ENCODE measurements at places on chromosomes 1 and 21.

- DNase-seq = no peak
These were observed 27.1 kb downstream of the DNTTIP2 start for GRCh38 chr1:93851878-93852277.

- DNase-seq = peak; percentile 3
These were observed 89.3 kb downstream of the PAX7 start for GRCh38 chr1:18719786-18720451.

- DNase-seq = no peak
These were observed 25.5 kb upstream of the PSMG1 start for GRCh38 chr21:39208624-39209333.

GRCh38 chr1:52707927-52708655 lies 9.9 kb upstream of the COA7 start:
- DNase-seq = no peak

GRCh38 chr1:198220428-198220827 lies 63.6 kb downstream of the NEK7 start:
- peak; percentile 79 for DNase-seq

DNA sequence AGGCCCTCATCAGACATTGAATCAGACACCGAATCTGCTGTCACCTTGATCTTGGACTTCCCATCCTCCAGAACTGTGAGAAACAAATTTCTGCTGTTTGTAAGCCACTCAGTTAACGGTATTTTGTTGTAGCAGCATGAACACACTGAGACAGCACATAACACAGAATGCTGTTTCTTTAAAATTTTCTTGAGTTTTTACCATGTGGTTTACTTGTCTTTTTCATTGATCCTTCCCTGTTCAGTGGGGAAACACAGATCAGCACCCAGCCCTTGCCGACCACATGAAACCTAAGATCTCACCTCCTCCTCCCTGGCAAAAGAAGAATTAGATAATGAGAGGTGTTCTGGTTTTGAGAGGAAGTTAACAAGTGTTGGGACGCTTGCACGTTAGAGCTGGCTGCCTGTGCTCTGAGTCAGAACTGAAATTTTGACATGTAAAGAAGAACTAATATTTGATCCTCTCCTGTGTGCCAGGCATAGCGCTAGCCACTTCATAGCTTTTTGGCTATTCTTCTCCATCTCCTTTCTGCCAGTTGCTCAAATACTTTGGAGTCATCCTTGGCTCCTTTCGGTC lies 179.6 kb downstream of the DHRS3 start:
- no peak for DNase-seq

GRCh38 chr1:44672961-44673674 lies 1.2 kb downstream of the TMEM53 start:
- no peak for DNase-seq

- no peak for DNase-seq
These were observed 301.2 kb upstream of the SPAG17 start for GRCh38 chr1:118486199-118486598.

DNA sequence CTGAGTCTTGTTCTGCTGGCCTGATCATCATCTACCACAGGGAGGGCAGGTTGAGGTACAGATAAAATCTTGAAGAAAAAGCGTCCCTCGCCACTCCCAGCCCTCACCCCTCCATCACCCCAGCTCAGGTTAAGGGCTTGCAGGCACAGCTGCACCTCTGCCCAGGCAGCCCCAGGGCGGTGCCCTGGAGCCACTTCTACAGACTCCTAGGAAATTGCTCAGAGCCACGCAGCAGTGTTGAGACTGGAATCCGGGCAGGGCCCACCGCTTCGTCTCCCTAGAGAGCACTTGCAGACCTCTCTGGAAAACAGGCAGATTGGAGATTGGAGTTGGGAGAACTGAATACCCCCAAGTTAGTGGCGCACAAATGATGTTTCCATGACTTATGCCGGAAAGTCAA lies 35.3 kb downstream of the VN1R5 start:
- no peak for DNase-seq

DNA sequence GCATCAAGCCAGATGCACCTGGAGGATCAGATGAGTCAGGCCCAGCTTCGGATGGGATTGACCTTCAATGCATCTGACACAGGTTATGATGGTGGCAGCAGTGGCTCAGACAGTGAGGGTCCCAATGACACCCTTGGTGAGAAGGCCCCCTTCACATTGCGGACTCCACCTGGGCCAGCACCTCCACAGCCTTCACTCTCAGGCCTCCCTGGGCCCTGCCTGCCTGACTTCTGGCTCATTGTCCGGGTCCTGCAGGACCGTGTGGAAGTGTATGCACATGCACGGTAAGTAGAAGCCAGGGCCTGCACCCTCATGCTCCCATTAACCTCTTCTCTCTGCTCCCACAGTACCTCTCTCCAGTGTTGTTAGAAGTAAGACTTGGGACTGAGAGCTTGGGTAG lies 20.8 kb downstream of the HYI start:
- DNase-seq = no peak

GRCh38 chr1:235979176-235979575 lies 85.7 kb downstream of the NID1 start:
- no peak for DNase-seq

- DNase-seq = no peak
These were observed 15.9 kb upstream of the DISP1 start for GRCh38 chr1:222798975-222799374.
